ENCODE measurements at places on chromosomes 12 and 14. TPM values are rescaled to one million over a fixed set of nuclear protein-coding genes. Genes with fewer than 3 reads are reported as not detected.

Gene SLC5A8
- not detected for total RNA-seq

Gene TSPAN19
- not detected for total RNA-seq

GRCh38 chr12:108337235-108338223 lies 1.6 kb downstream of the CMKLR1 start:
- peak; percentile 72 for DNase-seq
- H3K27me3 ChIP-seq = no peaks in the 10 kb centered on the region
- peak overlapping the region; percentile 79 for H3K27ac ChIP-seq
- H3K4me3 ChIP-seq = peak overlapping the region; percentile 88
- peaks cover 61% of the 10 kb centered on the region for H3K4me1 ChIP-seq

DNA sequence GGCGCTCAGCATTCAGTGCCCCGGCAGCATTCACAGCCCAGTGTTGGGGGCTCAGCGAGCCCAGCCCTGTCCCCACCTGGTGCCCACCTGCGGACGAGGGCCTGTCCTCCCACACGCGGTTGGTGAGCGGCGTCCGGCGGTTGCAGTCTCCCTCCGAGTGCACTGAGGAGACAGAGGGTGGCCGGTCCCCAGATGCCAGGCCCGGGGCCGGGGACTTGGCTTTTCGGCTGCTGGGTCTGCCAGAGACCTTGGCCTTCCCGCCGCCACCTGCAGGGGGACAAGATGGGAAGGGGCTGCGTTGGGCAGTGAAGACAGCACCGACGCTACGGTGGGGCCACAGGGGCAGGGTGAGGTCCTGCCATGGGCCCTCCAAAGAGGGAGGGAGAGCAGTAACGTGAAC lies 31.2 kb downstream of the RFLNA start:
- no peak overlapping the region for H3K4me3 ChIP-seq
- peaks cover 11% of the 10 kb centered on the region for H3K36me3 ChIP-seq
- DNase-seq = no peak
- no peaks in the 10 kb centered on the region for H3K4me1 ChIP-seq
- H3K27me3 ChIP-seq = no peaks in the 10 kb centered on the region
- no peak overlapping the region for H3K27ac ChIP-seq

DNA sequence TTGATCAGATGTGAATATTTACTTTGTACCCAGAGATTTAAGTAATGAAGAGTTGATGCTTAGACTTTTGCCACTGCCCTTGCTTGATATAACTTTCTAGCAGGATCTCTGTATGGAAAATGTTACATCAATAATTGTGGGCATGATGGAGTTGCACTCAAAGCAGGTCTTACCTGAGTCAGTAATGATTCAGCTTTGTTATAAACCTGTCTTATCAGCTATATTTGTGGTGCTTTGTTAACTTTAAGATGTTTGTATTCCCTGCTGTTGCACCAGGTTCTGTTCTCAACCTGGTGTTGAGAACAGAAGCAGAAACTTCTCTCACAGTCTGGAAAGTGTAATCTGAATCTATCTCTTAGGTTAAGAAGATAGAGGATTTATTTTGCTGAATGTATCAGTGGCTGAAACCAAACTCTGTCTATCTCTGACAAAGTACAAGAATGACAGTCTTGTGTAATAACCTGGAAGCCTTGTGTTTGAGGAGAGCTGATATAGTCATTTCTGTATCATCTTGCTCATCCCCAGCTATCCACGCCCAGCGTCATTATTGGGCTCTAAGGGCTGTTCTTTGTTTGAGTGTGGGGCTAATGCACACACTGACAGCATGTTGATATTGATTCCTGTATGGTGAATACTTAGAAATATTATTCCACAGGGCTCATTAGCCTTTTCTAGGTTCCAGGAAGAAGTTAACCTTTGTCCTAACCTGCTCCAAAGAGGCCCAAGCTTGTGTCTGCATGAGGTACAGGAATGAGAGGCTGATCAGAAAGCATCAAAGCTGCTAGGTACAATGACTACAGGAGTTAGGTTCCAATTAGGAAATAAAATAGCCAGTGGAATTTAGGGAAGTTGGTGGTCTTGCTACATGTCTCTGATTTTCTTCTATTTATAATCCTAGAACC lies 3.6 kb downstream of the AKAP6 start:
- no peak overlapping the region for H3K27ac ChIP-seq
- H3K4me3 ChIP-seq = no peak overlapping the region
- no peaks in the 10 kb centered on the region for H3K4me1 ChIP-seq
- H3K27me3 ChIP-seq = no peaks in the 10 kb centered on the region
- no peaks in the 10 kb centered on the region for H3K36me3 ChIP-seq

- H3K36me3 ChIP-seq = no peaks in the 10 kb centered on the region
- DNase-seq = no peak
- H3K27me3 ChIP-seq = no peaks in the 10 kb centered on the region
- no peak overlapping the region for H3K27ac ChIP-seq
These were observed 526.1 kb downstream of the CCER1 start for GRCh38 chr12:90428881-90429280.

GRCh38 chr12:107441665-107442300 lies 243.8 kb upstream of the PWP1 start:
- H3K27ac ChIP-seq = peak overlapping the region; percentile 25
- H3K4me1 ChIP-seq = peaks cover 26% of the 10 kb centered on the region
- H3K27me3 ChIP-seq = peaks cover 26% of the 10 kb centered on the region
- no peak for DNase-seq

GRCh38 chr12:68236421-68237059 lies 10.9 kb upstream of the IL26 start:
- peak overlapping the region; percentile 76 for H3K27ac ChIP-seq
- peak overlapping the region; percentile 85 for H3K4me3 ChIP-seq
- peaks cover 10% of the 10 kb centered on the region for H3K36me3 ChIP-seq
- H3K27me3 ChIP-seq = no peaks in the 10 kb centered on the region

GRCh38 chr12:47554046-47554653 lies 151.7 kb downstream of the RPAP3 start:
- peaks cover 9% of the 10 kb centered on the region for H3K36me3 ChIP-seq
- no peak overlapping the region for H3K27ac ChIP-seq
- H3K4me3 ChIP-seq = no peak overlapping the region
- peaks cover 7% of the 10 kb centered on the region for H3K27me3 ChIP-seq
- DNase-seq = no peak

All from natural killer cell treated with Interleukin-12 subunit alpha and Interleukin-12 subunit beta and Interleukin-15 and Interleukin-18, amount 100 ng/mL, for 72 hours (primary cell).